Stromal cell of bone marrow (primary cell): ENCODE measurements at places on chromosomes 11 and 22.

DNA sequence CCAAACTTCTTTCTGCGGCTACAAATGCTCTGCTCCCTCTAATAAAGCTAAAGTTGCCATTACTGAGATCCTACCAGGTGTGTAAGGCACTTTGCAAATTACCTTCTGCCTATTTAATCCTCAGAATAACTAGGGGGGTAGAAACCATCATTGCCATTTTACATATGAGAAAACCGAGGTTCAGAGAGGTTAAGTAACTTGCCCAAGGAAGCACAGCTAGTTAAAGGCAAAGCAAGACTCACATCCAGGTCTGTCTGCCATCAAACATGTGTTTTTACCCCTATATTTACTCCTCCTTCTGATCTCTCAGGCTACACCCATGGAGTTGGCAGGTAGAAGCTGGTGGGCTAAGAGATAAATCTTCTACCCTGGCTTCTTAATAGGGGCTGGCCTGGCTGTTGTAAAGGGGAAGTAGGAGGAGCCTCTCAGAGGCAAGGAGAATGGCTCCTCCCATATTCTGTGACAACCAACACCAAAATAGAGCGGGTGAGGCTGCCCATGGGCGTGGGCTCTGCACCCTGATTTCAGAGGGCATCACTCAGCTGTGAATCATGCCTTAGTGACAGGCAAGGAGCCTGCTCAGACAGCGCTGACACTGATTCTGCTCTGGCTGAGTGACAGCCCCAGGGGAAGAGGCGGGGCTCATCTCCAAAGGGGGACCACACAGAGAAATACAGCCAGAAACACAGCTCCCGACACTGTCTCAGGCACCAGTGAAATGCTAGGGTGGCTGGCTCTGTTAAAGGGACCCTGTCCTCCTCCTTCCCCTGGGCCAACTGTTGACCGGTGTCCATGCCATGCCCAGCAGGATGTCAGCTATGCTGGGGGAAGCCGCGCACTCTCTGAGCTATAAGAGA, 106.8 kb downstream of the ABTB2 start:
- DNase-seq: peak; percentile 33

GRCh38 chr11:66264914-66265313, 3.5 kb upstream of the RAB1B start:
- DNase-seq: no peak

- DNase-seq: peak; percentile 48
Measured at GRCh38 chr11:11532574-11532973, 89.2 kb downstream of the GALNT18 start.

DNA sequence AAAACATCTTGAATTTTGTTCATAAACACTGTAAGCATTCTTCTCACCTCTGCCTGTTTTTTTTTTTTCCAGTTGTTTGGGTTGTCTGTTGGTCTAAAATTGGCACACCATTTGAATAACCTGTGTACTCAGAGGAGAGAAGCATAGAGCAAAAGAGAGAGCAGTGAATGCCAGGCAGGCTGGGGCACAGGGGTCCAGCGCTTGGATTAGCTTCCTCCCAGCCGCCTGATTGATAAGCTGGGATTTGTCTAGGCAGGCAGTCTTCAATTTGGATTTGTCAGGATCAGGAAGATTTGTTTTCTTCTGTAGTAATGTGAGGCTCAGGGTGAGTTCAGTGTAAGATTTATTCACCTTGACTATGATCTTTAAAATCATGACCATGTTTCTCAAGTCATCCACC, 59.0 kb downstream of the ARL14EP start:
- DNase-seq: no peak

GRCh38 chr11:47545298-47545697, 7.6 kb downstream of the CELF1 start:
- no peak for DNase-seq

DNA sequence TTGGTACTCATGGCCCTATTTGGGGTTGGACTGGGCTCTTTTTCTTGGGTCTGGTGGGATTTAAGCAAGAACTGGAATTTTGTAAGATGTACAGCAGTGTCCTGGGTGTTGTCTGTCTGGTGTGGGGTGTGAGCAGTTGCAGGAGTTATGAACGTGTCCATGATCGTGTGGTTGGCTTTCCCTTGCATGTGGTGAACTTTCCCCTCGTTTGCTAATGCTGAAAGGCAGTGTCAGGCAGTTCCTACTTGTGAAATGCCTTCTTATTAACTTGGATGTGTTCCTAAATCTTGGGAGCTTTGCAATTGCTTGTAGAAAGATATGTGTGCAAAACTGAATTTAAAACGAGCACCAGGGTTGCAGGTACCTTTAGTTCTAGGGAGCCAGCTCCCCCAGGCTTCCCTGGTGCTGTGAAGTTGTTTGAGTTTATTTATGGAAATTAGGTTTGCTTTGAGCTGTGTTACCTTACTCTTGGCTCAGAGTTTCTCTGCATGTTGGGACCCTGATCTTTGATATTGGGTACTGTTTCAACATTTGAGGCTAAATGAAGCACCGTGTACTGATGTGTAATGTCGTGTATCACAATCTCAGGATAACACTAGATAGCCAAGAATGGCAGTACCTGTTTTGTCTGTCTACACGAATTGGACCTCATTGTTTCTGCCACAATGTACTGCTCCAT, 35.8 kb upstream of the HSD17B12 start:
- DNase-seq: no peak

GRCh38 chr11:14789879-14790484, 102.0 kb downstream of the CYP2R1 start:
- DNase-seq: no peak

DNA sequence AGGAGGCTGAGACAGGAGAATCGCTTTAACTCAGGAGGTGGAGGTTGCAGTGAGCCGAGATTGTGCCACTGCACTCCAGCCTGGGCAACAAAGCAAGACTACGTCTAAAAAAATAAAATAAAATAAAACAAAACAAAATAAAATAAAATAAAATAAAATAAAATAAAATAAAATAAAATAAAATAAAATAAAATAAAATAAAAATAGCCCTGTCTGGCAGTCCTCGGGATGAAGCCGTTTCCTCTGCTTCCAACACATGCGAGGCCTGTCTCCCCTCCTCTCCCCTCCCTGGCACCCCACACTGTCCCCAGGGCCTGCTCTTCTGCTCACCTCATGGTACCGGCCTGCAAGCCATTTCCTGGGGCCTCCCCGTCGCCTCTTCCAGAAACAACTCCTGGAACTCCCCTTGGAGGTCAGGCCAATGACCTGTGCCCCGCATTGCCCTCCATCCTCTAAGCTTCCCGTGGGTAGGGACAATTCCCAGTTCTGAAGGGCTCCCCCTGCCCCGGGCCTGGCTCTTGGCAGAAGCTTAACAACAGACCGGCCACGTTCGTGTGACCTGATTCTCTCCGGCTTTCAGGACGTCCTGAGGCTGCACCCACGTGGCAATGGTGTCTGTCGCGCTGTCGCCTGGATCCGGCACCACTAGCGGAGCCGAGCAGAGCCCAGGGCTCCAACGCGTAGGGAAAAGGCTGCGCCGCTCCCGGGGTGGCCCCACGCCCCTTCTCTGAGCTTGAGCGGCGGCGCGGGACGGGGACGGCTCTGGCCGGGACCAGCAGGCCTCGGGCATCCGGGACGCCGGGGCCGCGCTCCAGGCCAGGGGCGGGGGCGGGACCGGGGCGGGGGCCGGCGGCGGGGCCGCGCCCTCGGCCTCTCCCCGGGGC, 456 bp upstream of the PARVB start:
- no peak for DNase-seq

GRCh38 chr11:61112575-61112974, 10.3 kb downstream of the CD5 start:
- no peak for DNase-seq

DNA sequence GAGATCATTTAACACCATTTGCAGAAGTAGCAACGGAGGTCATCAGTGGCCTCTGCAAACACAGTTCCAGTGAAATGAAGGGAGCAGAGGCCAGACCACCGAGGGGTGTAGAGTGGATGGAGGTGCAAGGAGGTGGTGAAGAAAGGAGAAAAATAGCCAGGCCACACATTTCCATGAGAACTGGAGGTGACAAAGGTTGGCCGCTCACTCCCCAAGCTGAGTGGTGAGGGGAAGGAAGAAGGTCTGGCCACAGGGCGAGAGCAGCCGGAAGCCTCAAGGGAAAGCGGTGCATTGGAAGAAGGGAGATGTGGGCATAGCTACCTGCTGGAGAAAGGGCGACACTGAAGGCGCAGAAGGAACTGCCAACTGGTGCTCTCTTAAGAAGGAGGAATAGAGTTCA, 20.1 kb upstream of the TMPRSS4 start:
- DNase-seq: no peak

- no peak for DNase-seq
Measured at GRCh38 chr11:2927851-2928604, 1.2 kb downstream of the PHLDA2 start.

GRCh38 chr11:17601676-17602075, 54.6 kb downstream of the OTOG start:
- no peak for DNase-seq

GRCh38 chr22:46367707-46368191, 32.2 kb downstream of the TRMU start:
- peak; percentile 19 for DNase-seq

GRCh38 chr22:30015229-30015797, 65.0 kb upstream of the HORMAD2 start:
- no peak for DNase-seq

- no peak for DNase-seq
Measured at GRCh38 chr22:32836280-32837123, 35.0 kb downstream of the TIMP3 start.

- no peak for DNase-seq
Measured at GRCh38 chr11:1558775-1559110, 13.3 kb downstream of the DUSP8 start.

DNA sequence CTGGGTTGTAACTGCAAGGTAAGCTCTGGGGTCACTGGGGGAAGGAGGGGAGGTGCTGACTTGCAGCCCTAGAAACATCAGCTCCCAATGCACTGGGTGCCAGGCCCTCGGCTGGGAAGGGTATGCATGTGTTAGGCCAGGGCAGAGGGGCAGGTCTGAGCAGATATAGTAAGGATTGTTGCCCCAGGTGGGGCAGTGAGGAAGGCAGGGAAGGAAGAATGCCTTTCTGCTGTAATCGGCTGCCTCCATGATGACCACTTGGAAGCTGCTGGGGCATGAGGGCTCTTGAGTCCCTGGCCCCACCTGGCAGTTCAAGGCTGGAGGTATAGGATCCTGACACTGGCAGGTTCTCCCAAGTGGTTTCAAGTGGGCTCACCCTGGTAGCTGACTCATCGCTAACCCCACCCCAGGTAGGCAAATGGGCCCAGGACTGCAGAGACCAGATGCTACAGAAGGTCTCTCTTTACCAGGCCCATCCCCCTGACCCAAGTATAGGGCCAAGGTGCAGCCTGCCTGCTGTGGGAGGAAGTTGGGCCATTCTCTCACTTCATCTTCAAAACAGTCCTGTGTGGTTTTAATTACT, 56.7 kb downstream of the TIMP3 start:
- no peak for DNase-seq
